ENCODE measurements at places on chromosomes 16 and 17.

DNA sequence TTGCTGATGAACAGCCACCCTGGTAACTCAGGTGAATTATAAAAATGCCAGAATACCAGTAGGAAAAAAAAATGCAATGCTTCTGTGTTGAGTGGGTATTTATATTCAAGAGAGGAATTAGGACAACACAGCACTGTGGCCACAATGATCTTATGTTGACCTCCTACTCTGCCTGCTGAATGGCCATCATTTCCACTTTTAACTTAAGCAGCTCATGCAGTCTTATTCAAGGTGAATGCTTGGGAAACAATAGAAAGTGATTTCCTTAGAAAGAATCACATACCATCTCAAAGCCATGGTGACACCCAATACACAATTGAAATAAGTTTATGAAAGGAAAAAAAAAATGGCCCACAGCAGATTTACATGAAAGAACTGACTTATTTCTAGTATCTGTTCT is 224.0 kb downstream of the CDH8 start:
- H3K4me3 ChIP-seq = no peak overlapping the region
- H3K36me3 ChIP-seq = no peaks in the 10 kb centered on the region
- H3K27ac ChIP-seq = no peak overlapping the region
- H3K27me3 ChIP-seq = no peaks in the 10 kb centered on the region

DNA sequence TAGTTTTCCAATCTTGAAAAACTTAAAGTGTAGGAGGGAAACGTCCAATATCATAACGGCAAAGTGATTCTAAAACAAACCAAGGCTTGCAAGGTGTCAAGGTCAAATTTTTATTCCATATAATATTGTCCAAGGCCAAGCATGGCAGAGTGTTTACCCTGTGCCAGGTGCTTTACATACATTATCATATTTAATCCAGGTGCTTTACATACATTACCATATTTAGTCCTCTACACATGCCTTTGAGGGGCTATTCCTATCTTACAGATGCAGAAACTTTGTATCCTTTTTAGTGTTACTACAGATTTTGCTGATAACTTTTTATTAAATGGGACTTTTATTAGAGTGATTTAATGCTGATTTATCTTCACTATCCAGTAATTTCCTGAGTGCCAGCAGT is 23.9 kb downstream of the MAF start:
- H3K4me1 ChIP-seq = no peaks in the 10 kb centered on the region
- H3K4me3 ChIP-seq = no peak overlapping the region
- H3K36me3 ChIP-seq = no peaks in the 10 kb centered on the region
- H3K27me3 ChIP-seq = no peaks in the 10 kb centered on the region
- H3K27ac ChIP-seq = no peak overlapping the region
- DNase-seq = no peak

DNA sequence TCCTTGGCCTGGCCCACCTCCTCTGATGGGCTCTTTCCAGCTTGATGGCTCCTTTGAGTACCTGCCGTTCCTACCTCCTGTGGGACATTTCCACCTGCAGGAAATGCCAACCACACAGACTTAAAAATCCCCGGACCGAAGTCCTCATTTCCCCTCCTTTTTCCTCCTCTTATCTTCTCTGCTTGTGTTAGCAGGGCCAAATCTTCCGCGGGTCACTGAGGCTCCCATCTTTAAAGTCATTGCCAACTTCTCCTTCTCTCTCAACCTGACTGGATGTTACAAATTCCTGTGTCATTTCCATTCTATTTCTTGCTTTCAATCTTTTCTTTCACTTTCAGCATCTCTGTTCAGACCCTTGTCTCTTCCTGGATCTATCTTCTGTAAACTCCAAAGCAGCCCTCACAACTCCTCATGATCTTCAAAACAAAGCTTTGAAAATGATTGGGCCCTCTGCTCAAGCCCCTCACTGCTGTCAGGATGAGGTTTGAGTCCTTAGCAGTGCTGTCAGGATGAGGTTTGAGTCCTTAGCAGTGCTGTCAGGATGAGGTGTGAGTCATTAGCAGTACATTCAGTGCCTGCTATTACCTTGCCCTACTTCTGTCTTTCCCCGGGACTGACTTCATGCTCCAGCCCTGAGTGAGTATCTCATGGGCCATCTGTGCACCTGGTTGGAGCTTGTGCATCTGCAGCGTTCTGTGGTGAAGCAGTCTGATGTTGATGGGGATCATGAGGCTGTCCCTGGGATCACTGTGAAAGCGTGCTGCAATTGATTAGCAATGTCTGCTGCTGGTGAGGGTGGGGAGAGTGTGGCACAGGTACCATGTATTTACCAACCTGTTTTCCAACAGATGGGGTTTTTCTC is 100.1 kb downstream of the IRF8 start:
- H3K27ac ChIP-seq = no peak overlapping the region
- H3K4me1 ChIP-seq = no peaks in the 10 kb centered on the region
- DNase-seq = no peak
- H3K4me3 ChIP-seq = no peak overlapping the region
- no peaks in the 10 kb centered on the region for H3K36me3 ChIP-seq
- peaks cover 43% of the 10 kb centered on the region for H3K27me3 ChIP-seq

- no peaks in the 10 kb centered on the region for H3K27me3 ChIP-seq
- no peak for DNase-seq
- H3K27ac ChIP-seq = no peak overlapping the region
Measured at GRCh38 chr17:6919158-6919557, 76.7 kb upstream of the ALOX12 start.

GRCh38 chr16:26729951-26730541 is 336.7 kb upstream of the C16orf82 start:
- H3K27me3 ChIP-seq = no peaks in the 10 kb centered on the region
- H3K36me3 ChIP-seq = no peaks in the 10 kb centered on the region

GRCh38 chr17:78610951-78611511 is 33.8 kb upstream of the DNAH17 start:
- H3K4me1 ChIP-seq = peaks cover 17% of the 10 kb centered on the region
- no peak overlapping the region for H3K27ac ChIP-seq
- no peak overlapping the region for H3K4me3 ChIP-seq
- H3K36me3 ChIP-seq = no peaks in the 10 kb centered on the region
- H3K27me3 ChIP-seq = peaks cover 6% of the 10 kb centered on the region
- no peak for DNase-seq

- H3K4me3 ChIP-seq = peak within 1 kb of the TSS; percentile 82
- H3K36me3 ChIP-seq = no peaks in the 10 kb centered on the region
- peaks cover 83% of the 10 kb centered on the region for H3K4me1 ChIP-seq
- DNase-seq = peak; percentile 79
Measured at GRCh38 chr16:57802341-57803133, at the start of gene KIFC3. Gene KIFC3, minus strand, starts transcription at chr16:57802491. Its CDS starts 4,248 bp downstream, at chr16:57798243.

DNA sequence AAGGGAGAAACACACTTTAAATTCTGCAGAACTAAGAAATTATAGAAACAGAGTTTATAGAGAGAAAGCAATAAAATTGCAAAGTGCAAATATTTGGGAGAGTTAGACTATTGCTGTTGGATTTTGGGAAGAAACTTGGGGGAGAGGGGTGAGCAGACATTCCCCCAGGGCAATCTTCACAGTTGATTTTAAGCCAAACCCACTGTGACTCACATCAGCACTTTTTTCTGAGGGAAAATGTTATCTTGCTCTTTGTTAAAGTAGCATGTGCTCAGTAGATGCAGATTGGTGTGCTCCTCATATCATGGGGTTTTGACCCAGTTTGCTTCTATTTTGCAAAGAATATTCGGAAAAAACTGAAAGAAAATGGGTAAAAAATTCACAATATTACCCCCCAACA is 367.6 kb downstream of the CDH11 start:
- DNase-seq = no peak
- no peaks in the 10 kb centered on the region for H3K27me3 ChIP-seq
- no peak overlapping the region for H3K27ac ChIP-seq
- H3K4me1 ChIP-seq = no peaks in the 10 kb centered on the region
- H3K36me3 ChIP-seq = no peaks in the 10 kb centered on the region
- H3K4me3 ChIP-seq = no peak overlapping the region

DNA sequence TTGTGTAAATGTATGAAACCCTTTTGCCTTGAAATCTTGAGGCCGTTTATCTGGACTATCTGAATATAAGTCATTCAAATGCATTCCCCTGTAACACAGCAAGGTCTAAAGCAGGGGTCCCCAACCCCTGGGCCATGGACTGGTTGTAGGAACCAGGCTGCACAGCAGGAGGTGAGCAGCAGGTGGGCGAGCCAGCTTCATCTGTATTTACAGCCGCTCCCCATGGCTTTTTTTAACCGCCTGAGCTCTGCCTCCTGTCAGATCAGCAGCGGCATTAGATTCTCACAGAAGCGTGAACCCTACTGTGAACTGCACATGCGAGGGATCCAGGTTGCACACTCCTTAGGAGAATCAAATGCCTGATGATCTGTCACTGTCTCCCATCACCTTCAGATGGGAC is 24.1 kb downstream of the DNAH3 start:
- no peaks in the 10 kb centered on the region for H3K36me3 ChIP-seq
- no peak for DNase-seq
- H3K4me3 ChIP-seq = no peak overlapping the region
- no peaks in the 10 kb centered on the region for H3K4me1 ChIP-seq
- 0 out of 2 replicates have a peak, but pooled peaks cover 2% of the 10 kb centered on the region for H3K27me3 ChIP-seq
- H3K27ac ChIP-seq = no peak overlapping the region

DNA sequence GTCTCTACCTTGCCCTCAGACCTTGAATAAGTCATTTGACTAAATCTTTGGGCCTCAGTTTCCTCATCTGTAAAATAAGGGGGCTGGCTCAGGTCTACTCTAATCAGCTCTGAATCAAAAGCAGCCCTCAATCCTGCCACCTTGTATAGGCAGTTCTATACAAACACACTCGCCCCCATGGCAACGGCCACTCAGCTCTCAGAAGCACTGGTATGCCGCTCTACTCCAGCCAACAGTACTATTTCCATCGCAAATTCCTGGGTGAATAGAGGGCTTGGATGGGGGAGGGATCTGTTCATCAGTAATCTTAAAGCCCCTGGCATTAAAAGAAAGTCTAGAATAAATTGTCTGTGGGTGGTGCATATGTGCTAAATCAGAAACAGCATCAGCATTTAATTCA is 21.2 kb upstream of the TAOK1 start:
- no peaks in the 10 kb centered on the region for H3K27me3 ChIP-seq
- no peak for DNase-seq
- no peaks in the 10 kb centered on the region for H3K4me1 ChIP-seq
- H3K36me3 ChIP-seq = peaks cover 3% of the 10 kb centered on the region

GRCh38 chr17:34378664-34379101 is 15.7 kb upstream of the CCL1 start:
- H3K4me1 ChIP-seq = no peaks in the 10 kb centered on the region
- H3K27me3 ChIP-seq = no peaks in the 10 kb centered on the region
- H3K4me3 ChIP-seq = no peak overlapping the region
- no peaks in the 10 kb centered on the region for H3K36me3 ChIP-seq

DNA sequence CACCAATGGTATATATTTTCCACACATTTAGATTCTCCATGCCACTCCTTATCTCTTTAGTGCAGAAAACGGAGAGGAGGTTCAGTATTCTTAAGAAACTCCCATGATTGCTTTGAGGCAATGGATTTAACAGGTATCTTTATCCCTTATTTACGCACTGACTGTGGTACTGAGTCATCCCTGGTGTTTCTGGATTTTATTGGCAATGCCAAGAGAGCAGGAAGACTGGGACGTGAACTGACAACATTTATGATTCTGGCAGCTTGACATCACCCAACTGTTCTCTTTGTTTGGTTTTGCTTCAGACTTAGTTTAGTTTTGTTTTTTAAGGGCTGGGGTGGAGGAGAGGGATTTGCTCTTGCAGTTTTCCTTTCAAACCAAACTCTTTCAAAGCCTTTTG is 131.4 kb downstream of the WWOX start:
- H3K27ac ChIP-seq = no peak overlapping the region
- no peak overlapping the region for H3K4me3 ChIP-seq
- H3K4me1 ChIP-seq = peaks cover 25% of the 10 kb centered on the region
- H3K36me3 ChIP-seq = no peaks in the 10 kb centered on the region

DNA sequence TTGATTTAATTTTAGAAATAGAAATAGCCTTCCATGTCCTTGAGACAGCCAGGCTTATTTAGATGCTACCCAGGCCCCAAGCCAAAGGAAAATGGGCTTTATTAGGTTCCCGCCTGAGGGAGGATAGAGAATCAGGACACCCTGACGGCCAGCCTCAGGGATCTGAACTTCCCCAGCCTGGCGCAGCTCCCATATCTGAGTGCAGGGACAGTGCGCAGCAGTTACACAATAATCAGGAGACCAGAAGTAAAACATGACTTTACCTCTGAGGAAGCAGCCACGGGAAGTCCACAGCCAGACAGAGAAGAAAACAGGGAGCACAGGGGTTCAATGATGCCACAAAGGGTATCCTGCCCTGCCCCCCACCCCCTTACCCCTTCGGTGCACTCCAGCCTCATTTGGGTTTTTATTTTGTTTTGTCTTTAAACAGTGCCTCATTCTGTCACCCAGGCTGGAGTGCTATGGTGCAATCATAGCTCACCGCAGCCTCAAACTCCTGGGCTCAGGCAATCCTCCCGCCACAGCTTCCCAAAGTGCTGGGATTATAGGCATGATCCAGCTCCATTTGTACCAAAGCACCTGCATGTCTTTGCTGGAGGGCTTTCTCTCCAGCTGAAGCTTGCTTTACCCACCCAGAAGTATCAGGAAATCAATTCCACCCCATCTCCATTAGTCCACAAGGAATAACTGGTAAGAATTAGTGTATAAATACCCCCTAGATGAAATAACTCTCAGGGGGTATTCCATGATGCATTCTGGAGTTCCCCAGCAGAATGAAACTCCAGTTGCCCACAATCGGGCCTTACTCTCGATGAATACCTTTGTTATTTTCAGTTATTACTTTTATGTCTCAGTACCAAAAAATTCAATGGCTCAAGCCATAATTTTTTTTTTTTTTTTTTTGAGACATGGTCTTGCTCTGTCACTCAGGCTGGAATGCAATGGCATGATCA is 21.9 kb downstream of the ORC6 start:
- H3K4me3 ChIP-seq = peak overlapping the region; percentile 40
- DNase-seq = no peak
- peaks cover 16% of the 10 kb centered on the region for H3K4me1 ChIP-seq
- H3K36me3 ChIP-seq = no peaks in the 10 kb centered on the region
- H3K27me3 ChIP-seq = peaks cover 4% of the 10 kb centered on the region
- H3K27ac ChIP-seq = no peak overlapping the region

DNA sequence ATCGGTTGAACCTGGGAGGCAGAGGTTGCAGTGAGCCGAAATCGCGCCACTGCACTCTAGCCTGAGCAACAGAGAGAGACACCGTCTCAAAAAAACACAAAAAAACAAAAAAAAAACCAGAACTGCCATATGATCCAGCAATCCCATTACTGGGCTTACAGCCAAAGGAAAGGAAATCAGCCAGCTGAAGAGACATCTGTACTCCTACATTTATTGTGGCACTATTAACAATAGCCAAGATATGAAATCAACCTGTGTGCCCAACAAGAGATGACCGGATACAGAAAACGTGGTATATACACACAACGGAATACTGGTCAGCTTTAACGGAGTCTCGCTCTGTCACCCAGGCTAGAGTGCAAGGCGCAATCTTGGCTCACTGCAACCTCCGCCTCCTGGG is 14.6 kb downstream of the FANCA start:
- no peak for DNase-seq
- no peak overlapping the region for H3K4me3 ChIP-seq
- peaks cover 3% of the 10 kb centered on the region for H3K4me1 ChIP-seq

GRCh38 chr16:27980919-27981700 is 82.4 kb downstream of the GSG1L start:
- H3K27ac ChIP-seq = no peak overlapping the region
- no peaks in the 10 kb centered on the region for H3K4me1 ChIP-seq
- H3K36me3 ChIP-seq = no peaks in the 10 kb centered on the region
- no peak for DNase-seq

GRCh38 chr17:37759014-37759637 is 14.3 kb upstream of the HNF1B start:
- peaks cover 41% of the 10 kb centered on the region for H3K4me1 ChIP-seq
- no peak overlapping the region for H3K4me3 ChIP-seq
- H3K36me3 ChIP-seq = no peaks in the 10 kb centered on the region
- DNase-seq = peak; percentile 70
- no peaks in the 10 kb centered on the region for H3K27me3 ChIP-seq
- no peak overlapping the region for H3K27ac ChIP-seq

GRCh38 chr17:74671031-74671771 is 41.5 kb downstream of the CD300LF start:
- H3K27ac ChIP-seq = no peak overlapping the region
- no peak overlapping the region for H3K4me3 ChIP-seq
- H3K27me3 ChIP-seq = no peaks in the 10 kb centered on the region

Data from HepG2 (cell line).